ENCODE measurements at places on chromosomes 4 and X. TPM values are rescaled to one million over a fixed set of nuclear protein-coding genes. Genes with fewer than 3 reads are reported as not detected.

DNA sequence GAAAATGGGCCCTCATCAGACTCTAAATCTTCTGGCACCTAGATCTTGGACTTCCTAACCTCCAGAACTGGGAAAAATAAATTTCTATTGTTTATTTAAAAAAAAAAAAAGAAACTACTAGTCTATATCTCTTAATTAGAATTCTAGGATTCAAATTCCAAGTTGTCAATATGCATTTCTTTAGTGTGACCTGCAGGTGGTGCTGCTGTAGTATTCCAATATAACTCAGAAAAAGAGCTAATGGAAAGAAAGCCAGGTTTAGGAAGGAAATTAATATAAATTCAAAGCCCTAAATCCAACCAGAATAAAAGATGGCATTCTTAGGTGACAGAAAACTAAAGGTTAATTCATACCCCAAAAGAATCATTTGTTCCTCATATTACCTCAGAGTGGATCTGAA, 80.0 kb upstream of the NALF2 start:
- no peaks in the 10 kb centered on the region for H3K4me1 ChIP-seq
- no peak overlapping the region for H3K4me3 ChIP-seq
- no peaks in the 10 kb centered on the region for H3K27me3 ChIP-seq

DNA sequence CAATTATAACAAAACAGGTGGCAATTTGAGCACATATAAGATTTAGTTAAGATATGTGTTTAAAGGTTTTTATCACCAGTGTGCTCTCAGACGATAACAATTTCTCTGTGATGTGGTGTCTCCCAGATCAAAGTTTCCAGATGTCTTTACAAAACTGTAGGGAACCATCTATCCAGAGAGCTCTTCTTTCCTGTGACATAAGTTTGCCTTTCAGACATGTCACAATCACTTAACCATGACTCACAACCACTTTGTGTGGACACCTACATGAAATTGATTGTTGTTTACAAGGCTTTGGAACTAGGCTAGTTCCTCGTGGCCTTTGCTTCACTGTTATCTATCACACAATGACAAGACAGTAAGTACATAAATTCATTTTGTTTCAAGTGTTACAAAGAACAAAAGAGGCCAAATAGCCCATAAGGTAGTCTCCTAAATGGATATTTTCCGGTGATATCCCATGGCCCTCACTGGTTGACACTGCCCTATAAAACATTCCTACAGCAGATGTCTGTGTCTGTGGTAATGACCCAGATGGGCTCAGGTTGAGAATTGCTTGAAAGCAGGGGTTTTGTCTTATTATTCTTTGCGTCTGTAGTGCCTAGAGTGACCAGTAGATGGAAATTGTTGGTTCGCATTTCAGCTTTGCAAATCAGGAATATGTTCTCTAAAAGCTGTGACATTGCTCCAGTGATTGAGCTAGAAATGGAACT, 297.8 kb upstream of the FAM241A start:
- no peaks in the 10 kb centered on the region for H3K36me3 ChIP-seq
- H3K4me3 ChIP-seq: no peak overlapping the region
- no peaks in the 10 kb centered on the region for H3K4me1 ChIP-seq
- no peak for DNase-seq

- no peaks in the 10 kb centered on the region for H3K36me3 ChIP-seq
- H3K27ac ChIP-seq: peak overlapping the region; percentile 29
- H3K4me3 ChIP-seq: no peak overlapping the region
- peaks cover 16% of the 10 kb centered on the region for H3K4me1 ChIP-seq
- no peaks in the 10 kb centered on the region for H3K27me3 ChIP-seq
Observed at GRCh38 chr4:158788516-158788915, 19.7 kb downstream of the FNIP2 start.

DNA sequence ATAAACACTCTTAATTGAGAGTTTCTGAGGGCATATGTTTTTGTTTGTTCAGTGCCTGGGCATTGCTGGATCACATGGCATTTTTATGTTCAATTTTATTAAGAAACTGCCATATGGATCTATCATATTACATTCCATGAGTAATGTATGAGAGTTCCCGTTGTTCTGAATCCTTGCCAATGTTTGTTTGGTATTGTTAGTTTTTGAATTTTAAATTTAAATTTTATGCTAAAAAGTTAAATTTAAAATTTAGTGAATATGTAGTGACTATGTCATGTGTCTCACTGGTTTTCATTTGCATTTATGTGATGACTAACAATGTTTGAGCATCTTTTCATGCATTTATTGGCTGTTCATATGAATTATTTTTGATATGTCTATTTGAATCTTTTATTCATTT, 54.8 kb upstream of the GEMIN8 start:
- H3K4me1 ChIP-seq: no peaks in the 10 kb centered on the region
- no peaks in the 10 kb centered on the region for H3K36me3 ChIP-seq
- no peak overlapping the region for H3K4me3 ChIP-seq
- peaks cover 7% of the 10 kb centered on the region for H3K27me3 ChIP-seq

The CYBB gene
- total RNA-seq: 142 TPM

GRCh38 chr4:59920416-59920815, 1279.7 kb upstream of the ADGRL3 start:
- H3K4me1 ChIP-seq: no peaks in the 10 kb centered on the region
- no peak for DNase-seq
- no peak overlapping the region for H3K27ac ChIP-seq
- H3K4me3 ChIP-seq: no peak overlapping the region
- H3K36me3 ChIP-seq: no peaks in the 10 kb centered on the region

The CT45A1 gene
- total RNA-seq: not detected

DNA sequence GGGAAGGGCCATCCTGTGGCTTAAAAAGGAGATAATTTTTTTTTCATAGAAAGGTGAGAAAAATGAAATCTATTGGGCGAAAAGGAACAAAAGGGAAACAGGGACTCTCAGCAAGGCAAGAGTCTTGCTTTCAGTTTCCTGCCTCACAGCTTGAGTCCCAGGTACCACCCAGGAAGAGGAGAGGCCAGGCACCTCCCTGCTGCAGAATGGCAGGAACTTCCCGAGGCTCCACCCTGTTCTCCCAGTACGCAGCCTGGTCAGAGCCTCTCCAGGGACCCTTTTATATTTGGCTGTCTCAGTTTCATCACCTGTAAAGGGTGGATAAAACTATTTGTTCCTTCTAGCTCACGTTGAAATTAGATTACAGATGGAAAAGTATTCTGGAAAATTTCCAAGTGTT, 33.8 kb downstream of the UCHL1 start:
- no peak for DNase-seq
- no peaks in the 10 kb centered on the region for H3K27me3 ChIP-seq
- no peaks in the 10 kb centered on the region for H3K4me1 ChIP-seq
- H3K4me3 ChIP-seq: no peak overlapping the region

The GPR78 gene
- total RNA-seq: 0.67 TPM

- no peaks in the 10 kb centered on the region for H3K4me1 ChIP-seq
- no peak overlapping the region for H3K27ac ChIP-seq
- no peaks in the 10 kb centered on the region for H3K27me3 ChIP-seq
- peaks cover 11% of the 10 kb centered on the region for H3K36me3 ChIP-seq
- H3K4me3 ChIP-seq: no peak overlapping the region
Observed at GRCh38 chr4:5785806-5786680, 75.0 kb downstream of the EVC start.

The MTMR8 gene
- total RNA-seq: 2.4 TPM

GRCh38 chr4:147371661-147372060, 109.2 kb upstream of the EDNRA start:
- H3K4me3 ChIP-seq: no peak overlapping the region
- no peak overlapping the region for H3K27ac ChIP-seq
- no peaks in the 10 kb centered on the region for H3K4me1 ChIP-seq
- no peak for DNase-seq
- H3K27me3 ChIP-seq: no peaks in the 10 kb centered on the region
- no peaks in the 10 kb centered on the region for H3K36me3 ChIP-seq

DNA sequence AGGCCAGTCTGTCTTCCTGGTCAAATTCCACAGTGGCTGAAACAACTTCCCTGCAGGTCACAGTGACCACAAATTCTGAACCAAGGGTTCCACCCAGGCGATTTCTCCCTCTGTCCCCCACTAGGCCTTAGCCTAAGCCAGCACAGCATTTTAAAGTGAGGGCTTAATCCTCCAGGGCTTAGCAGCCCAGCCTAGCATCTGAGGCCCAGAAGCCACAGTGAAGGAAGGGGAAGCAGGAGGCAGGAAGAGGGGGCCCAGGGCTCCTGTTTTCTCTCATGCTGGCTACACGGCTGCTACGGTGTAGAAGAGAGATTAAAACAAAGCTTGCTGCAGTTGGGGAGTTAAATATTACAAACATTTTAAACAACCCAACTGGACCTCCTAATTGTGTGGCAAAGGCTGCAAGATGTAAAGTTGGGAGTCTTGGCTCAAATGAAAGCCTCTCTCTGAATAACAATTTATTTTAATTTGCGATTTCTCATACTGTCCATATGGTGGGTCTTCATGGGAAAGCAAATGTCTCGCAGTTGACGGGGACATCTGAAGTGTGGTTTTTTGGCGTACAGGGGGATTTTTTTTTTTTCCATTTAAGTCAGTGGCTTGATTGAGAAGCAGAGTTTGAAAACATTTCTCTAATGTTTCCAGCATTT, 170.8 kb upstream of the RAI2 start:
- no peaks in the 10 kb centered on the region for H3K4me1 ChIP-seq
- no peaks in the 10 kb centered on the region for H3K27me3 ChIP-seq
- H3K36me3 ChIP-seq: no peaks in the 10 kb centered on the region
- DNase-seq: no peak
- no peak overlapping the region for H3K27ac ChIP-seq
- no peak overlapping the region for H3K4me3 ChIP-seq

DNA sequence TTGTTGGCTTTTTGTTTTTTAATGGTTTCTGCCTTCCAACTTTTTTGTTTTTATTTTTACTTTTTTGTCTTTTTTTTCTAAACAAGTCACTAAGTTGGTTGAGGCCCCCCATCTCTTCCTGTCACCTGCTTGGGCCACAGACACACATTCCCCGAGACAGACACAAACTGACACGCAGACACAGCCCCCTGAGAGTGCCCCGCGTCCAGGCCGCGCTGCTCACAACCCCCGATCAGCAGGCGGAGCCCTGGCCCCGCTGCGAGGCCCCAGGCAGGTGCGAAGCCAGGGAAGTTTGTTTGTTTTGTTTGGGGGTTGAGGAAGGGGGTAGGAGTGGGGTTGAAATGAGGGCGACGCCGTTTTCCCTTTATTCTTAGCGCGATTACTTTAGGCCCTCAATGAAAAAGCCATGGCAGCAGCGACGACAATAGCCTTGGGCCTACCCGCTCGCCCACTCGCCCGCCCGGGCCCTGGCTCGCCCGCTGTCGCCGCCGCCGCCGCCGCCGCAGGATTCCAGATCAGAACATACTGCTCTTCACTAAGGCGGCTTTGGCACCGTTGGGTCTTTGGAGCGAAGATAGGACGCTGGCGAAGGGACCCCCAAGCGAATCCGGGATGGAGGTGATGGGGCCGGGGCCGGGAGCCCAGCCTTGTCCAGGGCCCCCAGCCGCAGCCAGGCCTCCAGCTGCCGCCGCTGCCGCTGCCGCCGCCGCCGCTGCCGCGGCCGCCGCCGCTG, 3.1 kb downstream of the PHOX2B start:
- no peaks in the 10 kb centered on the region for H3K36me3 ChIP-seq
- H3K4me3 ChIP-seq: no peak overlapping the region
- DNase-seq: no peak

- no peaks in the 10 kb centered on the region for H3K27me3 ChIP-seq
- H3K27ac ChIP-seq: no peak overlapping the region
- no peak overlapping the region for H3K4me3 ChIP-seq
- no peaks in the 10 kb centered on the region for H3K4me1 ChIP-seq
- H3K36me3 ChIP-seq: no peaks in the 10 kb centered on the region
Observed at GRCh38 chr4:61143461-61143860, 56.7 kb upstream of the ADGRL3 start.

- no peaks in the 10 kb centered on the region for H3K27me3 ChIP-seq
- no peaks in the 10 kb centered on the region for H3K36me3 ChIP-seq
- no peak overlapping the region for H3K27ac ChIP-seq
Observed at GRCh38 chrX:132776486-132777210, 181.8 kb downstream of the HS6ST2 start.

The RASSF6 gene
- 1.3 TPM for total RNA-seq

The SAGE1 gene
- not detected for total RNA-seq

DNA sequence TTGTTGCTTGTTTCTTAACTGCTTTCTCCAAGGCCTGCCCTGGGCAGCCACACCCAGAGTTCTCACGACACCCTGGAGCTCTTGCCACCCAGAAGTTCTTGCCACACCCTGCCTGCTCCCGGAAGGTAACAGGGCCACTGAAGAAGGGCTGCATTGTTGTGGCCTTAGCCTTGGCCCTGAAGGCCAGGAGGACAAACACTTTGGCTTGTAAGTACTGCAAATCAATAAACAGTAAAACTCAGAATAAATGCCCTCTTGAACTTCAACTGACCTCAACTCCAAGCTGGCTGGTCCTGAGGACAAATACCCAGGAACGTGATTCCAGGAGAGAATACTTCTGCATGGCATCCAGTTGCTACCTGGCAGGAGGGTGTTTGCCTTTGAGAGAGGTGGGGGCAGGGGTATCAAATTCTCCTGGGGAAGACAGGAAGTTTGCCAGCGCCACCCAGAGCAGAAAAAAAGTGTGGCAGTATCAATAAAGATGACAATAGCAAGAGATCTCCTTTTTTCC, 54.1 kb downstream of the TLR10 start:
- no peak overlapping the region for H3K4me3 ChIP-seq
- no peaks in the 10 kb centered on the region for H3K27me3 ChIP-seq
- H3K27ac ChIP-seq: no peak overlapping the region
- no peak for DNase-seq

DNA sequence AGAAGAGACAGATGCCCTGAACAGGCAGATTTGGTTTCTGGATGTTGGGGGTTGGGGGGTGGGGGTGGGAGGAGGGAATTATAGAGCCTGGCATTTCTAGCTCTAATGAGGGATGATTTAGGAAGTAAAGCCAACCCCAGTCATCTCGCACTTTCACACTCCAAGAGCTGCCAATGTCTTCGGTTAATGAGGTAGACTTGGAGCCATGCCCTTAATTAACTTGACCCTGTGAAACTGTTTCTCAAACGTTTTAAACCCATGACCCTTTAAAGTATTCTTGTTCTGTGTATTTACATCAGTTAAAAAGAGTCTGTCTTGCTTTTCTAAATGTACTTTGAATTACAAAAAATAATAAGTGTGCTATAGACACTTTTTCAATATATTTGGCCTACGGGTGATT, 466.9 kb downstream of the FAT4 start:
- H3K4me3 ChIP-seq: no peak overlapping the region
- DNase-seq: peak; percentile 49
- H3K4me1 ChIP-seq: no peaks in the 10 kb centered on the region
- no peak overlapping the region for H3K27ac ChIP-seq

The TKTL2 gene
- not detected for total RNA-seq
